ENCODE measurements at places on chromosomes 6 and 20.

DNA sequence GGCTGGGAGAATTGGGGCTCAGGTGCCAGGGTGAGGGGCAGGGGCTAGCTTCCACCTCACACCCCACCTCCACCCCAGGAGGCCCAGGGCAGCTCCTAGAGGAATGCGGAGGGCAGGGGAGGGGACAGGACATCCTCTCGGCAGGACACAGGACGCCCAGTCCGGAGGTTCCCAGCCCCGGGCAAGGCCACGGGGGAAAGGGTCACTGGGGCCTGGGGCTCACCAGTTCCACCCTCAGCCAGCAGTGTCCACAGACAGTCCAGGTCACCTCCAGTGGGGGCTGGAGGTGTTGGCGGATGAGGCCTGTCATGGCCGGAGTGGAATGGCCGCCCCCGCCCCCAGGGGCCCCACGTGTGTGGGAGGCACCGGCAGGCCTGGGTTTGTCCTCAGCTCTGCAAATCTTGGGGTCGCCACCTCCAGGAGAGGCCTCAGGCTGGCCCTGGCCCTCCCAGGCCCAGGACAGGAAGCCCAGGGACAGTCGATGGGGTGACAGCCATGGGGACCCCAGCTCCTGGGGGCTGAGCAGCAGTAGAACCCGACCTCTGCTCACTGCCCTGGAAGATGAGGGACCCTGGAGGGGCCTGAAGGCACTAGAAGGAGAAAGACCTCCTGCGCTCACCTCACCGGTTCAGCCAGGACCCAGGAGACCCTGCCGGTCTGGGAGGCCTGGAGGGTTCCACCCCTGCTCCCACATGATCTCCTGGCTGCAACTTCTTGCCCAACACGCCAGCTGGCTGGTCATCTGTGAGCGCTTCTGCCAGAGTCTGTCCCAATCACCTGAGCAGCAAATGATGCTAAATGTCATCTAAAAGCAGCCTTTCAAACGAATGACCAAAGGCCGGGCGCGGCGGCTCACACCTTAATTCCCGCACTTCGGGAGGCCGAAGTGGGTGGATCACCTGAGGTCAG is 13.0 kb upstream of the ABHD16B start:
- no peak for DNase-seq

DNA sequence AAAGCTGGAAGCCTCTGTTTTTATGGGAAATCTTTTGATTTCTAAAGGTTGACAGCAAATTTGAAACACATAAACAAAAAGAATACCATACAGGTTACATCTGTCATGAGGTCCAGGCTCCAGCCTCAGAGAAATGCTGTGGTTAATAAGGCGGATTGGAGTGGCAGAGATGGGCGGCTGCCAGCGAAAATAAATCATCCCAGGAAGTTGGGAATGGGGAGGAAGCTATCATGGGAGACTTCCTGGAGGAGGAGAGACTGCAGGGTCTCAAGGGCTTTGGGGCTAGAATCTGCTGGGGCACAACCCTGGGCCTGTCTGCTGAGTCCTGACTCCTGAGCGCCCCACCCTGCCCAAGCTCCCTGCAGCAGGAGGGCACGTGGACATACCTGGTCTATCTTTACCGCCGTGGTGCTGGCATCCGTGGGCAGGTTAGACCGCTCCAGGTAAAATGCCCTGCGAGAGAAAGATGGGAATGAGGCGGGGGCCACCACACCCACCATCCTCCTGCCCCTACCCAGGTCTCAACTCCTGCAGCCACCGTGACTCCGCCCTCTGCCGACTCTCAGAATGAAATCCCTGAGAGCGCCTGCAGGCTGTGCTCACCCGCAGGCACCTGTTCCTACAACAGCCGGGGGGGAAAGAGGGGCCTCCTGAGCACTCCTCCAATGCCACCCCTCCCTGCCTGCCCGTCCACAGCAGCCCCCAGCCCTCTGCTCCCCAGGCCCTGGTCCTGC is 197.3 kb downstream of the PREX1 start:
- DNase-seq: no peak

GRCh38 chr6:1773700-1774099 is 164.0 kb downstream of the FOXC1 start:
- DNase-seq: no peak

- no peak for DNase-seq
These were observed 220.3 kb downstream of the NFATC2 start for GRCh38 chr20:51322164-51322707.

GRCh38 chr6:107308677-107309076 is 150.7 kb downstream of the PDSS2 start:
- DNase-seq: no peak

- DNase-seq: no peak
These were observed 78.3 kb downstream of the SCAND1 start for GRCh38 chr20:35876033-35876320.

DNA sequence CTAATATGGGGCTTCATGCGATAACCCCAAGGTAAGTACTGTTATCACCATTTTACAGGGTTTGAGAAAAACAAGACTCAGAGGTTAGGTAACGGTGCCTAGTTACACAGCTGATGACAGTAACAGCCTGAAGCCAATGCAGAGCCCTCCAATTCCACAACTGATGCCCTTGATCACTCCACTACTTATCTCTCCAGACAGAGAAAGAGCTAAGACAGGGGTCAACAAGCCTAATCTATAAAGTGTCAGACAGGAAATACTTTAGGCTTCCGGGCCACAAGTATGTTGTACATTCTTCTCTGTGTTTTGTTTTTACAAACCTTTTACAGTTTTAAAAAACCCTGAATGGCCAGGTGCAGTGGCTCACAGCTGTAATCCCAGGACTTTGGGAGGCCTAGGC is 50.9 kb downstream of the MAP7 start:
- no peak for DNase-seq

GRCh38 chr6:158046201-158047126 is 64.8 kb downstream of the SYNJ2 start:
- no peak for DNase-seq

- no peak for DNase-seq
These were observed 7.1 kb downstream of the PEX6 start for GRCh38 chr6:42971746-42972327.

GRCh38 chr20:10300582-10301446 is 82.2 kb downstream of the SNAP25 start:
- no peak for DNase-seq

DNA sequence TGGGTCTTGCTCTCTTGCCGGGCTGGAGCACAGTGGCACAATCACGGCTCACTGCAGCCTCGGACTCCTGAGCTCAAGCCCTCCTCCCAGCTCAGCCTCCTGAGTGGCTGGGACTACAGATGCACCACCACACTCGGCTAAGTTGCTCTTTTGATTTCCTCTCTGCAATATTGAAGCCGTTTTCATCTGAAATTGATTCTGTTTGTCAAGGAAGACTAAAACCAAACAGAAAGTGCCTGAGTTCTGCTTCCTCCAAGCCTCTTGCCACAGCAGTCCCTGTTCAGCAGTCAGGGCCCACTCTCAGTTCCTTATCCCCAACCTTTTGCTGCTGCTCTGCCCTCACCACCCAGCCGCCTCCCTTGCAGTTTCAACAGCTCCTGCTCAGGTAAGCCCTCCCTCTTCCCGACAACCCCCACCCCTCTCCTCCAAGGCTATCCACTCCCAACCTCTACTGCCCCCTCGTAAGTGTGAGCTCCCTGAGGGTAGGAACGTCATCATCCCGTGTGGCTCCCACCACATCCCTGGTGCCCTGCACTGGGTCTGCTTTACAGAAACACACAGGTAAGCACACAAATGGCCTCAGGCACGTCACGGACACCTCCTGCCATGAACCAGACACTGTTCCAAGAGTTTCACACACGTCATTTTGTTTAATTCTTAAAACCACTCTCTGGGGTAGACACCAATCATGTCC is 70.7 kb upstream of the TAB2 start:
- no peak for DNase-seq
